Motor neuron (in vitro differentiated cells): ENCODE measurements at places on chromosomes 5 and 9. TPM values are rescaled to one million over a fixed set of nuclear protein-coding genes. Genes with fewer than 3 reads are reported as not detected.

DNA sequence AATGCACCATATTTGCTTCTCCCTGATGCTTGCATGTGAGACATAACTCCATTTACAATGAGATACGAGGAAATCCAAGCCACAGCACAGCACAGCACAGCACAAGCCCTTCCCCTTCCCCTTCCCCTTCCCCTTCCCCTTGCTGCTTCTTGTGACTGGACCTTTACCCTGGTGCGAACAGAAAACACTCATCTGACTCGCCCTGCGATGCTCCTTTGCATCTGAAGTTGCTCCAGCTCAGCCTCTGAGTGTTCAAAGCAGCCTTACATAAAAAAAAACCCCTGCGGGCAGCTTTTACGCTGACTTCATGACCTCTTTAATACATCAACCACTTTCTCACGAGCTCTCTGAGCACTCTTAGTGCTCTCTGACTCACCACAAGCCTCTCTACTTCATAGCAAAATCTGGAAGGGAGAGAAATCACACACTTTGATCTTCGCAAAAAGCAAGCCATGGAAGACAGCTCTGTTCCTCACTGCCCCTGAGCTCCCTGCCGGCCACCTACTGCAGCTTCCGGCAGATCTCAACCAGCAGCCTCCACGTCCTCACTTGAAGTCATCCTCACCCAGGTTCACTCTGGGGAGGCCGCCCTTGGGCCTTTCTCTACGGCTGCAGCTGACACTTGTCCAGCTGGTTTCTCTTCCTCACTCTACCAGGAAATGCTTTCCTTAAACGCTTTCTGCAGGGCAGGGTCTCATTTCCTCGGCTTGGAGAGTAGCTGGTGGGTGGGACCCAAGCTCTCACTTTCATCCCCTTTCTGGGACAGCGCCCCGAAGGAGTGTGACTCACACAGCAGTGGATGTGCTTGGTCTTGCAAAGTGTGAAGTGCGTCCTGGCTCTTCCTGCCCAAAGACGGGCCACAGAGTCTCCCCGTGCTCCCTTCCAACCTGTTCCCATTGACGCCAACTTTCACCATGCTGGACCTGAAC, 5.3 kb downstream of the SLC34A1 start:
- peak; percentile 20 for ATAC-seq

DNA sequence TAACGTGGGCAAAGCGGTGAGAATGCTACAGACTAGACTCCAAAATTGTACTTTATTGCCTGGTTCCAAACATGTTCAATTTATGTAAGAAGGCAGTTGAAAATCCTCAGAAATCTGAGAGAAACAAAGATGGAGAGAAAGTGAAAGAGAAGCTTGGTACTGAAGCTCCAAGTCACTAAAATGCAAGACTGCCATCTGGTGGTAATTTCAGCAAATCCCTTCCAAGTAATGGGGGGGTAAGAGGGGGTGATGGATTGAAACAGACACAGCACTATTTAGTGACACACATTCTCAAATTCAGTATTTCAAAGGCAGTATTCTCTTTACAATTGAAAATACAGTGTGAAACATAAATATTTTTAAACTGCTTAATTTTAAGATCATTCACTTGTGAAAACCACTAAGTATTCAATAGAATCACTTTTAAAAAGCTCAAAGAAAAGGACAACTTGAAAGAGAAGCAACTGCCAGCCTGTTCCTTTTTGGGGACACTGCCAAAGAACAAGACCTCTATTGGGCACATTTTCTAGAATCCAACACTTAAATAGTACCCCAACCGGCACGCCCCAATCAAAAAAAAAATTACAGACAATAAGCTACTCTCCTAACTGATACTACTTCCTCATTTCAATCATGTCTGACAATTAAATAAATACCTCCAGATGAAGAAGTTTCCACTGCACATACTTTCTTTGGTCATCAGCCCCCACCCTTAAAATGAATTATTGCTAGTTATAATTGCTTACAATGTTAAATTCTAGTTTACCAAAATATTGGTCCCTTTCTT, 131.5 kb downstream of the AGTPBP1 start:
- peak; percentile 70 for ATAC-seq

- no peak for ATAC-seq
Observed at GRCh38 chr9:110128664-110129329, 79.2 kb downstream of the C9orf152 start.

DNA sequence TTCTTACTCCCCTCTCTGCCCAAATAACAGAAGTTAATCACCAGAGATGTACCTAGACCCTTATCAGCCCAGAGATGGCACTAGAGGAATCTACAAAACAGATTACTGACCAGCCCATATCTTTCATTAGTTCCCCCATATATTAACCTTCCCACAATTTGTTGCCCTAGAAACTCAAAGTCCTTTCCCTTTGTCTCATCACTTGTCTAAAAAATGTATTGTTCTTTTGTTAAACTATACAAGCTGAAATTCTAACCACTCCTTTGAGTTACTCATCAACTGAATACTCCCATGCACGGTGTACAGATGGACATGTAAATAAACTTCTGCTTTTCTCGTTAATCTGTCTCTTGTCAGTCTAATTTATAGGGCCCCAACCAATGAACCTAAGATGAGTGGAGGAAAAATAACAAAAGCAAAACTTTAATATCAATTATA, 130.9 kb downstream of the CCDC192 start:
- ATAC-seq: peak; percentile 93

DNA sequence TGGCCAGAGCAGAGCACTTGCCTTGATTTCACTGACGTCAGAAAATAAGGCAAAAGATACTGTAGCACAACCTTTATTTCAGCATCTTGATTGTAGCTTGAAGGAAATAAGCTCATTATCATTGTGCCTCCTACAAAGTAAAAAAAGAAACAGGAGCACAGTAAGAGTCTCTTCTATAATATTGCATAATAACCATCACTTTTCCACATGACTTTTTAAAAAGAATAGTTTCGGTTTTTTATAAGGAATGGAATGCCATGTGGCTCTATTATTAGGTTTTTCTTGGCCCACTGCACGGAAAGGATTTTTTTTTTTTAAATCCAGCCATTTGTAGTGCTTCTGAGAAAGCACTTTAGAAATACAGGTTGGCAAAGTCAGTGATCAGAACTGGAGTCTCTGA, 655.3 kb downstream of the LRRC70 start:
- no peak for ATAC-seq

- no peak for ATAC-seq
Observed at GRCh38 chr9:92964607-92965060, 17.3 kb downstream of the FGD3 start.

Gene ORM2
- 0.46 TPM in 1 of 2 replicates, not detected in the other for total RNA-seq

- no peak for ATAC-seq
Observed at GRCh38 chr5:152601806-152602732, 197.0 kb upstream of the NMUR2 start.
